ENCODE measurements at places on chromosomes 4 and X.

- no peak for DNase-seq
Observed at GRCh38 chr4:38672397-38673129, 8.6 kb downstream of the KLF3 start.

GRCh38 chr4:21827575-21827974 lies 121.0 kb downstream of the KCNIP4 start:
- no peak for DNase-seq

- no peak for DNase-seq
Observed at GRCh38 chr4:53489279-53489889, 101.9 kb downstream of the LNX1 start.

DNA sequence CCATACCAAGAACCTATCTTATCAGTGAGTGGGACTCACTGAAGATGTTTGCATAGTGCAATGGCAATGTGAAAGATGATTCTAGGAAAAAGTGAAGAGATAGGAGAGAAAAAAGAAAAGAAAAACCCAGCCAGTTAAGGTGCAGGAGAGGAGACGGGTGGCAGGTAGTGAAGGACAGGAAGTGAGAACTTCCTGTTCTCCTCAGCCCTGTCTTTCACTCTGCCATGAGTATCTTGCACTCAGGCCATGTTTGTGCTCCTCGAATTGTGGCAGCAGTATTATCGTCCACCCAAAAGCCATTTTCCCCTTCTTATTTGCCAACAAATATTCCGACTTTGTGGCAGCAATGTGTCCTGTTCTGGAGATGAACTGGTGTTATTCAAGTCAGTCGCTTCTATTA lies 8.6 kb upstream of the ENPEP start:
- no peak for DNase-seq

DNA sequence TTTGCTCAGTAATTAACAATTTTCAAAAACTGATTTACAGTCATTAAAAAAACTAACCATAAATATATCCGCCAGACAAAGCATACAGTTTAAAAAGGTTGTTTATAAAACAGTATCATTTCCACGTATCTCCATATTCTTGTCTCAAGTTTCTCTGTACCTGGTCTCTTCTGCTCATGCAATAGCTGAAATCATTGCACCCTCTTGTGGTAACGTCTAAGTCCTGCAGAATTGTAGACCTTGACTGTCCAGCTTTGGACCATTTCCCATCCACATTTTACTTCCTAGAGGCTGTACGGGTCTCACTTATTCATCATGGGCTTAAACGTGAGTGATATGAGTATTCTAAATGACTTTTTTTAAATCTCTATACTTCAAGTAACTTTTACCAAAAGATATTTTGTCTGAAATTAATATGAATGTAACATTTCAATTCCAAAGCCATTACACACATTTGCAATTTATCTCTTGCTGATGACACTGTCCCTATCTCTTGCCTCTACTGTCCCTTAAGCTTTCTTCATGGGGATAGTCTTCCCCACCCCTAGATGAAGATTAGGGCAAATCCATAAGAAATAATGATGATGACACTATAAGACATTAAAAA lies 118.5 kb downstream of the BTC start:
- DNase-seq = no peak

DNA sequence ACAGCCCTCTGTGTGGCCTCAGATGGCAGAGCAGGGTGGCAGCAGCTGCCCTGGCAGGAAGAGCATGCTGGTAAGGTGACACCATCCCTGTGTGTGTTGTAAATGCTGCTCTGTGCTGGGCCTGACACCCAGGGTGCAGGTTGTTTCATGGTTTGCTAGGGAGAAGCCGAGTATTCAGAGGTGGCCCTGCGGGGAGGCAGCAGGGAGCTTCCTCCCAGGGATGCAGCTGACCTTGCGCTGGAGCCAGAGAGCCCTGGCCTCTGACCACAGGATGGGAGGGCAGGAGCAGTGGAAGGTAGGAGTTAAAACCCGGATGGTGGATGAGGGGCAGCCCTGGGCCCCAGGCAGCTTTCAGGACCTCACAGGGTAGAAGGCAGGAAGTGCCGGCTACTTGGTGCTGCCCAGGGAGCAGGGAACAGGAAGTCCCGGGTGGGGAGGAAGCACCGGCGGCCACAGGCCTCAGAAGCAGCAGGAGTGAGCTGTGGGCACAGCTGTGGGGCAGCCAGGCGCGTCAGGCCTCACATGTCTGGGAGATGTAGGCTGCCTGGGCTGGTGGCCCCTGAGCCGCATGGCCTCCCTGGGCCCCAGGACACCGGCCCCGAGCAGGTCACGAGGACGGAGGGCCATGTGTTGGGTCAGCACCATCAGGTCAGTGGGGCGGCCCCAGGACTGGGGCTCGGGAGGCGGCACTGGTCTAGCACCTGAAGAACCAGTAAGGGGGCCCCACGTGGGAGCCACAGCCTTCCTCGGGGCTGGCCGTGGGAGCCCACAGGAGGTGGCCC lies 19.1 kb downstream of the SH3BP2 start:
- peak; percentile 24 for DNase-seq

GRCh38 chr4:155197757-155198156 lies 10.7 kb upstream of the NPY2R start:
- DNase-seq = no peak

GRCh38 chr4:182286035-182286434 lies 42.8 kb downstream of the TENM3 start:
- DNase-seq = no peak

- DNase-seq = no peak
Observed at GRCh38 chr4:2251073-2251794, 9.3 kb upstream of the HAUS3 start.

DNA sequence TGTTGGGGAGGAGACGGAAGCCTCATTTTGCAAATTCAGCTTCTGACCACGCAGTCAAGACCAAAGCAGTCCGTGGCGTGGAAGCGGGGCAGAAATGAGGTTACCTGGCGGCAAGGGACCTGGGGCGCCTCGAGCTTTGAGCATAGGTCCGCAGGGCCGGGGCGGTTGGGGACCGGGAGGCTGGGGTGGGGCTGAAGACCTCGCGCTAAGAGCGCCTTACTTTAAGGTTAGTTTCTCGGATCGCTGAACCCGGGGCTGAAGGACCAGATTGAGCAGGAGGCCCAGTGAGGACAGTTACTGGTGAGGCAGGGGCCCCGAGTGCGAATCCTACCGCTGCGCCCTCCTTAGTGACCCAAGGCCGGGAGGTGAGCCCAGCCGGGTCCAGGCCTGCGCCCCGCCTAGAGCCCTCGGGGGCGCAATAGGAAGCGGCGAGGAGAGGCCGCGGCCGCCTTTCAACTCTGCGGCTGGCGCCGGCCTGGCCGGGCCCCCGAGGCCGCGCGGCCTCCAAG lies 7.5 kb downstream of the MSX1 start:
- no peak for DNase-seq

DNA sequence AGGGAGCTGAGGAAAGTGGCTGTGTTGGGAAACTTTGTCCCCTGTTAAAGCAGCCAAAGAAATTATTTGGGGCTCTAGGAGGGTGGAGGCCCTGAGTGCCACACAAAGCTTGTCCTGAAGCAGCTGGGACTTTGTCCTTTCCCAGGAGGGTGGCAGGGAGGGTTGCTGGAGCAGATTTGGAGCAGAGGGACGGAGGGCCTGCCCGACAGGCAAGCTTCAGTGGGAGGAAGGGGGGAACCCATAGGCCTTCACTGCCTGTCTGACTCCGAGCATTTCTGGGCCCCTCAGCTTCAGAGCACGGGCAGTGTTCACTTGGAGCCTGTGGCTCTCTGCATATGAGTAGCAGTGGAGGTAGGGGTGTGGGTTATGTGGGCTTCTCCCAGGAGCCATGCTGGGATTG lies 7.2 kb upstream of the CNGA2 start:
- no peak for DNase-seq

- DNase-seq = no peak
Observed at GRCh38 chrX:123424546-123424945, 240.5 kb downstream of the GRIA3 start.

DNA sequence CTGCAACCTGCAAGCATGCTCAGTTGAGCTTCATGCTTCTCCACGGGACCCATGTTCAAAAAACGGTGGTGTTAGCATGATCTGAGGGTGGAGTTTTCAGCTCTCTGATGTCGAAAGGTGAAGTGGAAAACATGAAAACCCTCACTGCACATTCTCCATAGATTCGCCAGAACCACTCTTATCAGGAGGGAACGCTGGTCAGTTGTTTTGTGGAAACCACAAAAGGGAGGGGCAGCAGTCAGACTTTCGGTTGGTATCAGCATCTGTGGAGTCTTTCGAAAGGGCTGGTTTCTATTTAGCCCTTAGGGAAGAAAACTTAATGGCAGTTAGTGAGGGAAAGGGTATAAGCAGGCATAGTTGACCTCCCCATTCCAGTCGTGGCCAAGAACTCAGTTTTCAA lies 12.6 kb downstream of the PPA2 start:
- no peak for DNase-seq

DNA sequence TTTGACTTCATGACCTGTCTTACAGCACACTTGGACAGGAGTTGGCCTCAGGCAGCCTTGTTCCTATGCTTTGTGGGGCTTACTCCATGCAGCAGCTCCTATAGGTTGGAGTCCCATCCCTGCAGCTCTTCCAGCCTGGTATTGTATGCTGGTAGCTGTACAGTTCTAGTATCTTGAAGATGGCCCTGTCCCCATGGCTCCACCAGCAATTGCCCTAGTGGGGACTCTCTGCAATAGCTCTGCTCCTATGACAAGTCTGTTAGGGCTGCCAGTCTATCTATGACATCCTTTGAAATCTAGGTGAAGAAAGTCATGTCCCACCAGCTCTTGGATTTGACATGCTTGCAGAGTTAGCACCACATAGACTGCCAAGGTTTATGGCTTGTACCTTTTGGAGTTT lies 252.6 kb downstream of the ANTXR2 start:
- DNase-seq = no peak

DNA sequence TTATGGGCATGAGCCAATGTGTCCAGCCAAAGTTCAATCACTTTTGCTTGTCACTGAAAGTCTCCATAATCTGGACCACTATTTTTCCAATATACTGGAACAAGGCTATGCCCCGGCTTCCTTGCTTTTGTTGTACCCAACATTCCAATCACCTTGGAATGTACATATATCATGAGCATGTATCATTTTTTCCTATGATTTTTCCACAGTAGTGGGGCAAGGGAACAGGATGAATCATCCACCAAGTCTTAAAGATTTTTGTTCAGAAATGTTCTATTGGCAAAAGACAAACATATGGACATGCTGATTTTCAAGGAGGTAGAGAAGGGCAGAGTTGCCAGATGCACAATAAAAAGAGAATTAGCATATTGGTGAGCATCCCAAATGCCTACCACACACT lies 548.1 kb upstream of the INTU start:
- no peak for DNase-seq

DNA sequence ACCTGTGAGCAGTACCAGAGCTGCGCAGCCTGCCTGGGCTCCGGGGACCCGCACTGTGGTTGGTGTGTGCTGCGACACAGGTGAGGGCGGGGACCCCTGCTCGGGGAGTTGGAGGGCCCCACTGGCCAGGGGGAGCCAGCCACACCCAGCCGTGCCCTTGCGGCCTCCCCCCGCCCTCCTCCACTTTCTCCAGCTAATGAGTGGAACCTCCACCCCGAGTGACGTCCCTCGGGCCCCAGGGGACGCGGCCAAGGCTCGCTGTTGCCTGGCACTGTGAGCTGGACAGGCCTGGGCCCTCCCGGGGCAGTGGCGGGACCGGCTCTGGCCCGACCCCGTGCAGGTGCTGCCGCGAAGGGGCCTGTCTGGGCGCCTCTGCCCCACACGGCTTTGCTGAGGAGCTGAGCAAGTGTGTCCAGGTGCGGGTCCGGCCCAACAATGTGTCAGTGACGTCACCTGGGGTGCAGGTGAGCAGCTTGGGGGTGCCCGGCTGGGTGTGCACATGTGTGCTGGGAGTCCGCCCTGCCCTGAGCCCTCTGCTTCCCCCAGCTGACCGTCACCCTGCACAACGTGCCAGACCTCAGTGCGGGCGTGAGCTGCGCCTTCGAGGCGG lies 5.6 kb downstream of the PLXNA3 start:
- no peak for DNase-seq

DNA sequence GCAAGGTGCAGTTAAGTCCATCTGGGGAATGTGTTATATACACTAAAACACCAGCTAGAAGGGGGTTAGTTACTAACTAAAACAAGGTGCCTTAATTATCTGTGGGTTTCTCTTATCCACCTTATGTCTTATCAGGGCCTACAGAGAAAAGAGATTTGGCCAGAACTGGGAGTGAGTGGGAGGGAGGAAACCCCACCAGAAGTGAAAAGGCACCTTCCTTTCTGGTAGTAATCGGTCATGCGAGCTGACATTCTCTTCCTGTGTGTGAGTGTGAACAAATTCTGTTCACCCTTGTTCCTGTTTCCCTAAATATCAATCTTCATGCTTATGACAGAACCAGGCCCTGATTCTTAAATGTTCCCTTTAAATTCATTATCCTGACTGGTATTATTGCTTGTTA lies 43.5 kb downstream of the SRPX2 start:
- DNase-seq = no peak

- DNase-seq = no peak
Observed at GRCh38 chr4:182448281-182449151, 205.3 kb downstream of the TENM3 start.

DNA sequence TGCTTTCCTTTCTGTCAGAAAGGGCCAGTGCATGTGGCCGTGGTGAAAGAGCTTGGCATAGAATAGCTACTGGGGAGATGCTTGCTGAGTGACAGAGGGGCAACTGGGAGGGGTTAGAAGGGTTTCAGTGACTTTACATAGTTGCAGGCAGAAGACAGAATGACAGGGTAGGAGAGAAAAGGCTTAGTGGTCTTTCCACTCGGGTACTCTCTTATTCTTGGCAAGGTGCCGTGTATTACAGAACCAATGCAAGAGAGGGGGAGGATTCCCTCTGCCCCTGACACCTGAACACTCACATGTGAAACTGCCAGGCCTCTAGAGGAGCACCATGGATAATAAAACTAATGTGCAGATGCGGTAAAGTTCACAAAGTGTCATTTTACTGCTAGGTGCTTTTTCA lies 228.2 kb downstream of the MGST2 start:
- no peak for DNase-seq

DNA sequence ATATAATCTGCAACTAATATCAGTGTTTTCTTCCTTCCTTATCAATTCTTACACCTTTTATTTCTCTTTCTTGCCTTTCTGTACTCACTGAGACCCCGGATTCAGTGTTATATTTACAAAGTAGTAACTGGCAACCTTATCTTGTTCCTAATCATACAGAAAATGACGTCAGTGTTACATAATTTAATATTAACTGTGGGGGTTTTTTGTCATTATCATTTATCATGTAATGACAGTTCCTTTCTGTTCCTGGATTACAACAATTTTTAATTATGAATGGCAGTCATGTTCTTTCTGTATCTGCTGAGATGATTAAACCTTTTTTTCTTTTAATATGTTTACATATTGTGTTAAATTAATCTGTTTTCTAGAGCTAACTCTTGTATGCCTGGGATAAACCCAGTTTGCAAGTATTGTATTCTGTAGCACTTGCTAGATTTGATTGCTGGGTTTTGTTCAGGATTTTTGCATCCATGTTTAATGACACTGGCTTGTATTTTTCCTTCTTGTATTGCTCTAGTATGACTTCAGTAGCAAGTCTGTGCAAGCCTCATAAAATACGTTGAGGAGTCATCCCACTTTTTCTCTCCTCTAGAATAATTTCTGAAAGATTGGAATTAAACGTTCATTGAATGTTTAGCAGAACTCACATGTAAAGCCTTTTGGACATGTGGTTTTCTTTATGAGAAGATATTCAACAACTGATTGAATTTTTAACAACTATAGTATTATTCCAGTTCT lies 10.4 kb upstream of the HSPA4L start:
- DNase-seq = no peak
